ENCODE measurements at places on chromosomes 7 and 10.

GRCh38 chr7:72023926-72024325, 388.2 kb downstream of the CALN1 start:
- DNase-seq: no peak

GRCh38 chr10:104099941-104100340, 14.3 kb upstream of the COL17A1 start:
- DNase-seq: no peak

- no peak for DNase-seq
Observed at GRCh38 chr10:54710918-54711317, 90.1 kb downstream of the PCDH15 start.

DNA sequence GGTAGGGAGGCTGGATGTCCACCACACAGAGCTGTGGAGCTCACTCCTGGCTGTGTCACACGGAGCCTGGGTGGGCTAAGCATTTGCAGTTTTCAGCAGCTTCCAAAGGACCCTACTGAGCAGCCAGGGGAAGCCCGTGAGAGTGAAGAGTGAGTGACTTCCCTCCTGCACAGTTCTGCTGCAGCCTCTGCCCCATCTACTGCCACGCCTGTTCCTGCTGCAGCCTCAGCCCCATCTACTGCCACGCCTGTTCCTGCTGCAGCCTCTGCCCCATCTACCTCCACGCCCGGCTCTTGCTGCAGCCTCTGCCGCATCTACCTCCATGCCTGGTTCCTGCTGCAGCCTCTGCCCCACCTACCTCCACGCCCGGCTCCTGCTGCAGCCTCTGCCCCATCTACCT, 12.2 kb downstream of the ADAM8 start:
- DNase-seq: no peak

DNA sequence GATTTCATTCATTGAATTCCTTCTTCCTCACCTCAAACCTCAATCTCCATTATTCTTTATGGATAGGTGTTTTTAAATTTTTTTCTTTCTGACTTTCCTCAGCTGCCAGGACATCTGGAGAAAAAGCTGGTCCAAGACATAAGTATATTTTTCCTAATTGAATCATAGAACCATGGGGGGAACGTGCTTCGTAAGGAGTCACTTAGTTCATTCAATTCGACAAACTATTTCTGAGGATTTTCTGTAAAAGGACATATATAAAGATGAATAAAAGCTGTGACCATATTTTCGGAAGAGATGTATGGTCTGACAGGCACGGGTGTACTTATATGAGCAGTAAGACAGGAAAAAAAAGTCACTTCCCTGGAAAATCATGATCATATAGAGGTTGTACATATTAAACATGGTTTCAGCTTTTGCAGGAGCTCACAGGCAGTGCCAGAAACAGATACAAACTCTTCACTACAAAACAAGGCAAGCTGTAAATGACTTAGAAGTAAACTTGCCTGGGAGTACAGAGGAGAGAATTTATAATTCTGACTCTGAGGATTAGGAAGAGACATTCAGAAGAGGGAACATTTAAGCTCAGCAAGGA, 88.2 kb upstream of the EGR2 start:
- DNase-seq: no peak

Measured in right forelimb (tissue), 1 donor.